Left colon (tissue), 2 donors: ENCODE measurements at places on chromosomes 16 and 17. TPM values are rescaled to one million over a fixed set of nuclear protein-coding genes. Genes with fewer than 3 reads are reported as not detected.

DNA sequence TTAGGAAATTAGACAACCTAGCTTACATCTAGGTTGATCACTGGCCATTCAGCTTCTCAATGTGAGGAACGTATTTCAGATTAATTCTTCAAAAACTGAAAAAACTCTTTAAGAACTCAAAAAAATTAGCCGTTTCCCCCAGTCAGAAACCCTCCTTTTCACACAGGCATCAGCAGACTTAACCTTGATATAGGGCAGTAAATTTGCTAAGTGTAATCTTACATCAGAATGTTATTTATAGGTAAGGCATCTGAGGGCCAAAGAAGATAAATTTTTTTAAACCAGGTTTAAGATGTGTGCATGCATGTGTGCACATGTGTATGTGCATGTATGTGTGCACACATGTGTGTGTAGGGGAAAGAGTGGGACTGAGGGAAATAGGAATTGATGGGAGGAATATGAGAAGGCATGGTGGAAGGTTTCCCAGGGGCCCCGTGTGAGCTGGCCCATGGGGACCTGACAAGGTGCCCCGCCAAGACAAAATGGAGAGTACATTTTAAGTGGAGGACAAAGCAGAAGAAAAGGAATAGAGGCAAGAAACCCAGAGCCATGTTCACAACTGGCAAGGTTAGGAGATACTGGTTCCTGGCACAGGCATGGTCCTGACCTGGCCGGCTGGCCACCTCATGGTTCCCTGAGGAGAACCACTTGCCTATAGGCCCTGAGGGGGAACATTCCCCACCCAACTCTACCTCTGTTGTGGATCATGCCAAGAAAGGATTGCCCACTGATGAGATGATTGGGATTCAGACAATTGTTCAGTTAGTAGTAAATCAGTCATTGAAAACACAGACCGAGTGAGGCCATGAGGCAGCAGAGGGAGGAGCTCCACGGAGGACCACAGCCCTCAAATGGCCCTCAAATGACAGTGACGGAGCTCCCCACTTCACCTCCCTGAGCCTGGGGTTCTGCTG, 33.0 kb downstream of the TEX2 start:
- DNase-seq = no peak

- no peak for DNase-seq
These were observed 139.7 kb upstream of the PLCG2 start for GRCh38 chr16:81639348-81639747.

- peak; percentile 88 for DNase-seq
These were observed 9.2 kb downstream of the SLC13A2 start for GRCh38 chr17:28482551-28483199.

The CACNG4 gene
- total RNA-seq = 0.15 TPM

The CHD9 gene
- 68.6 TPM for total RNA-seq

DNA sequence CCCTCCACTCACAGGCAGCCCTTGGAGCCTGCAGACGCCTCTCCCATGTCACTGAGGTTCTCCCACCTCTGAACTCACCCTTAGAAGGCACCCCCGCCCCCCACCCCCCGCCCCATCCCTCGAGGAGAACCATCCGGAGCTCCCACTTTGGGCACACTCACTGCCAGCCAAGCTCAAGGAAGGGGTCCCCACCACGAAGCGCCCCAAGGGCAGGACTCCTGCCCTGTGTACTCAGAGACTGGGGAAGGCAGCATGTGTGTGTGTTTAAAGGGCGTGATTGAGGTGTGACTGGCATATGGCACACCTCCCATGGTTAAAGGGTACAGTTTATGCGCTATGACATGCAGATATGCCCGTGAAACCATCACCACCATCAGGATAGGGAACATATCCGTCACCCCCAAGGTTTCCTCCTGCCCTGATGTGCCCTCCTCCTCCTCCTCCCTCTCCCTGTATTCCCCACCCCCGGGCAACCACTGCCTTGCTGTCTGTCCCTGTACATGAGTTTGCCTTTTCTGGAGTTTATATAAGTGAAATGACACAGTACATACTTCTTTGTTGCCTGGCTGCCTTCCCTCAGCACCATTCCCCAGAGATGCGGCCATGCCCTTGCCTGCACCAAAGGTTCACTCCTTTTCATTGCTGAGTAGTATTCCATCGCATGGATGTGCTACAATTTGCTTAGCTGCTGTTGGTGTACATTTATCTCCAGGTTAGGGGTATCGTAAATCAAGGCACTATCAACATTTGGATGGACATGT, 14.0 kb upstream of the RBFOX3 start:
- peak; percentile 23 for DNase-seq

DNA sequence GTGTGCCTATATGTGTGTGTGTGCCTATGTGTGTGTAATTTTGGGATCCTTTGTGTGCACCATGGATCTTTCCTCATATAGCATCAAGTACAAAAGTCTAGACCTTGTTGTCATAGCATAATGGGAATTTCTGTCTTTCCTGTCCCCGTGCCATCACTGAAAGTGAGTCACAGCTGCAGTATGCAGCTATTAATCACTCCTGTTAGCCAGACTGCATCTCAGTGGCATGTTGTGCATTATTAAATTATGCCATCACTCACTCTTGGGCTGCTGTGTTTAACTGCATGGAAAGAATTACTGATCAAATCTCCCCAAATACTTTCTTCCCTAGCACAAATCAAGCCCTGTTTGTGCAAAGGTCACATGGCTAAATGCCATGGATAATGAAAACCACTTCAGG, 92.4 kb downstream of the CBLN1 start:
- DNase-seq = no peak

DNA sequence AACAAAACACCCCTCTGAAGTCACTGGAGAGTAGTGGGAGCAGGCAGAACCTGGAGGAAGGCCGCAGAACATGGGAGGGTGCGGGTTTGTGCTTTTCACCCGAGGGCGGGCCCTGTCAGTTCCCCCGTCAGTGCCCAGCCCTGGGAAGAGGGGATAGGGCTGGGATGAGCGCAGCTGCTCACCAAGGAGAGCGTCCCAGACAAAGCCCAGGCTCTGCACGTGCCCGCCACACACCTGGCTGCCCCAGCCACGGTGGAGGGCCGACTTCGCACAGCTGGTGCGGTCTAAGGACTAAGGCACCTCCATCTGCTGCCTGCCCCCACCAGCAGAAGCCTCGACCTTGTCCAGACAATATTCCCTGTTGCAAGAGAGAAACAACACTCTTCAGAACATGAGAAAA, 39.5 kb downstream of the ZCCHC14 start:
- DNase-seq = no peak

DNA sequence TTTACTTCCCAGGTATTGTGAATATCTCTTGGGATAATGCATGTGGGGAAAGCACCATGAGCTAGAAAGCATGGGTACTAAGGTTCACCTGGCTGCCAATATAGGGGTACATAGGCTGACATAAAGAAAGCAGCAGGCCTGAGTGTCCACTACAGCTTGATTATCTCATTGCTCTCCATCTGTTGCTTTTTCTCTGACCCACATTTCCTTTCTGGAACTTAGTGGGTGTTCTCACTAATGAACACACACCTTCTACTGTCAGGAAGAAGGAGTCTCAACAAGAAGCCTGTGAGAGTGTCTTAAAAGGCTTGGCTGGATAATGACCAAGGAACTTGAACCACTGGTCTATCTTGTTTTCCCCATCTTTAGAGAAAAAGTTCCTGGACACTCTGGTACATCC, 62.5 kb downstream of the CA10 start:
- DNase-seq = no peak

DNA sequence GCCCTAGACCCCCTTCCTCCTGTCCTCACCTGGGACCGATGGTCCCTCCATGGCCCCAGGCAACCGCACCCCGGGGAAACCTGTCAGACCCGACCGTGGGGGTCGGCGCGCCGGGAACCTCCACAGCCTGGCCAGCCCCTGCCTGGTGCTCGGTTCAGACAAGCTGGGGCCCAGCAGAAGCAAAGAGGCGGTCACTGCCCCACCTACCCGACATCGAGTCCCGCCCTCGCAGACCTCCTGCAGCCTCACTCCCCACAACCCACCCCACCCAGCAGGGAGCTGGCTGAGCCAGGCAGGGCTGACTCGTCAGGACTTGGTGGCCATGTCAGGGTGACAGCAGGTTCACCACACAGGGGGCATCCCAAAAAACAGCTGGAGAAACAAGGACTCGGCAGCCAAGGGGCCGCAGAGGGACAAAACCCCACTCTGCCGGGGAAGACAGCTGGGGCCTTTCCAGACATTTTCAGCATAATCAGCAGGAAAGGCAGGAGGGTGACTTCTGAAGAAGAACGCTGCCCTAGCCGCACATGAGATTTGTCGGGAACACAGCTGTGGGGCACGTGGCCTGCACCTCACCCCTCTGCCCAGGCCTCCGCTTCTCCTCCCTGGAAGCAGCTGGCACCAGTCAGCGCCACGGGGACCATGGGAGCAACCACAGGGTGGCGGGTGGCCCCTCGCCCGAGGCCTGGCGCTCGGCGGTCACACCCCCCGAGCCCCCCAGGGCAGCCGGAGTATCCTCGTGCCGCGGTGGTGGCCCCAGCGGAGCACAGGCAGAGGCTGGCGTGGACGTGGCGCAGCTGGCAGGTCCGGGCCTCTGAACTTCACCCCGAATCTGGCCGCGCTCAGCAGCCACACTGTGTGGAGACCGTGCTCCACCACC, 22.9 kb downstream of the GNPTG start:
- DNase-seq = no peak

The P2RX1 gene
- 2.8 TPM for total RNA-seq

- no peak for DNase-seq
These were observed 2177.2 kb downstream of the TP53TG3F start for GRCh38 chr16:35636480-35637230.

DNA sequence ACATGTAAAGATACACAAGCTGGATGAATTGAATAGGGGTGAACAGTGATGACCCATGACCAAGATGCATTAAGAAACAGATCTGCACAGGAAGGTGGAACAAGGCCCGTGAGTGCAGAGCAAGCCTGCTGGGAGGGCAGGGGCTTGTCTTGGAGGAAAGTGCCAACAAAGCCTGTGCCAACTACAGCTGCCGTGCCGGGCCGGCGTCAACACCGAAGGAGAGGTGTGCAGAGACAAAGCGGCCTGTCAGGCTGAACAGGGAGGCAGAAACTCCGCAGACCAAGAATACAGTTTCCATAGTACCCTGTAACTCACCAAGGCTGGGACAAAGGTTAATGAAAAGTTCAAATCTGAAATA, 46.7 kb downstream of the ANKRD11 start:
- no peak for DNase-seq

The RNF167 gene
- total RNA-seq = 96.5 TPM

DNA sequence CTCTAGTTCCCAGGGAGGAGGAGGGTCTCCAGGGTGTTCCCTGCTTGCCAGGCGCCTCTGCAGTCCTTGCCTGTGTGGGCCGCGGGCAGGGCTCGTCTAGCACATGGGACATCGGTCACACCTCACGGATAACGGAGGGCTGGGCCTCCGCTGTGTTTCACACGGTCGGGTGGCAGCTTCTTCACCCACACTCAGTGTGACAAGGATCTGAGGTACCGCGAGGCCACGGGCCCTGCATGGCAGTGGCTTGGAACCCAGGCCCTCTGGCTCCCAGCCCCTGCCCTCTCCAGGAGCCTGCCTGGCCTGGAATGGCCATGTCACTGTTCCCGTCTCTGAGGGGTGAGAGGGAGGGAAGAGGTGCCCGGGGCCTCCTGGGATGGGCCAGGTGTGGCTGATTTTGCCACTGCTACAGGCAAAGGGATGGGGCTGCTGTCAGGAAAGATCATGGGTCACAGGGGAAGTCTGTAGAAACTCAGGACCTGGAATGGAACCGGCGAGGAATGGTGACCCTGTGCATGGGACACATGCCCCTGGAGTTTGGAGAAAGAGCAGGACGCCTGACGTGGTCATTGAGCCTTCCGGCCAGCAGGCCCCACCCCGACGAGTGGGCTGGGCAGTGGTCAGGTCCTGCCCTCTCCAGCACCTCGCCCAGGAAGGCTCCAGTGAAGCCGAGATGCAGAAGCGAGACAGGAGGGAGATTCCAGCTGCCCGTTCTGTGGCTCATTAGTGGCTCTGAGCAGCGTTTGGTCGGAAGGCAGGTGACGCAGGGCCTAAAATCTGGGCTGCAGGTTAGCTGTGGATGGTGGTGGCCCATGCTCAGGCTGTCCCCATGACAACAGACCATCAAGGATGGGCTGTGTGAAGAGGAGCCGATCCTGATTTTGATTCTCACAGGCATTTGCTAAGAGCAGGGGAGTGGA, 76.5 kb upstream of the GSE1 start:
- DNase-seq = no peak

DNA sequence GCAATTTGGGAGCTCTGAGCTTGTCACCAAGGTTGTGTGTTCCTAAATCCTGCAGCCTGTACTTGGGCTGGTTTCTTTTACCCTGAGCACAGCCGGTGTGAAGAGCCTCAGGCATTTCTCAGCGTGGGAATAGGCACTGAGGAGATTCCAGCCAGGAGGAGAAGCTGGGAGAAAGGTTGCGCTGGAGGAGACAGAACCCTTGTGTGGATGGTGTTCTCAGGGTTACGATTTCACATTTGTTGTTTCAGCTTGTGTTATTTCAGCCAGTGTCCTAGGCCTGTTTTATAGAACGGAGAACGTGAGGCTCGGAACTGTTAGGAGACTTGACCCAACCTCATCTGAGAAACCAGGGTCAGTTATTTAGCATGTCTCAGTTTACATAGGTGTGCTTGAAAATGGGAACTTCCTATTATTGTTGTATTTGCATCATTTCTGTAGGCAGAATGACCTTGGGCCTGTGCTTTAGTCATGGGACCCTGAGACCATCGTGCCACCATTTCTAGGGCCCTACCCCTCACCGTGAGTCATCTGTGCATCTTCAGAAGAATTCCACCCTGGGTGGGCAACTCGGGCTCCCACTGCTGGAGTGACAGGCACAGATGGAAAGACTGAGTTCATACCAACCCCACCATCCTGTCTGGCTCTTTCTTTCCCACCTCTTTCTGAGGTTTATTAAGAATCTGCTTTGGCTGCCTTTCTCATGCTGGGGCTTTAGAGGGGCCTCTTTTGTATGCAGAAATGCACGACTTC, 134.9 kb downstream of the MSI2 start:
- DNase-seq = no peak

DNA sequence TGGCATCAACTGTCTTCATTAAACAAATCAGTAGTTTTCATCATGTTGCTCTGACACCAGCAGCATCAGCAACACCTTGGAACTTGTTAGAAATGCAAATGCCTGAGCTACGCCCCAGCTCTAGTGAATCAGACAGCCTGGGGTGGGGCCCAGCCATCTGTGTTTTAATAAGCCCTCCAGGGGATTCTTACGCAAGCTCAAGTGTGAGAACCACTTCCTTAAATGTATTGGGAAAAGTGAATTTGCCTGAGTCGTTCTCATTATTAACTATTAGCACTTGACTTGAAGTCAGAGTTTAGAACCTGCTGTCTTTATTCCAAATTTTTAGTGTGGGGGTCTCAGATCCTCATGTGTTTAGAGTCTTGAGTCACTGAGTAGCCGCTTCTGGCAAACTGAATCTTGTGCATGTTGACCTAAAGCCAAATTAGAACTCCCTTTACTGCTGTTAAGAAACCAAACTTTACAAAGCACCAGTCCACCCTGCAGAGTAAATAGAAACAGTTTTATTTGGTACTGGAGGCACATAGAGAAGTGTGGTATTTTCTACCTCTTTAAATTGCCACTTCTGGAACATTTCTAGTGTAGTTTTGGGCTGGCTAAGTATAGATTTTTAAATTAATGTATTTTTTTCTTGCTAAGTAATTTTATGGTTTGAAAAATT, 137.4 kb upstream of the COX10 start:
- DNase-seq = peak; percentile 42
